ENCODE measurements at places on chromosomes 5 and 9. TPM values are rescaled to one million over a fixed set of nuclear protein-coding genes. Genes with fewer than 3 reads are reported as not detected.

DNA sequence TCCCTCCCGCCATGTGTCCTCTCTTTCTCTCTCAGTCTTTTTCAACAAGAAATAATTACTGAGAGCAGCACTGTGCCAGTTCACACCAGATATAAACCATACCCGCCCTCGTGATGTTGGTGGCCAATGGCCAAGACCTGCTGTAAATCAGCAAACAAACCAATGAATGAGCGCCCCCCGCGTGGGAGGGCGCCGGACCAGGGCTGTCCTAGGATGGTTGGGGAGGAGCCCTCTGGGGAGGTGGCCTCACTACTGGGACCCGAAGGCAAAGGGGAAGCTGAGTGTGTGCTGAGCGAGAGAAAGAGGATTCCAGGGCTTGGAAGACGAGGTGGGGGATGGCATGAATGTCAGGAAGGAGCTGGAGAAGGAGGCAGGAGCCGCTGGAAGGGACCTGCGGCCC, 51.2 kb upstream of the BARHL1 start:
- DNase-seq = no peak

BTNL3 gene
- not detected for total RNA-seq

SPDL1 gene
- total RNA-seq = 4.6 TPM

SNCAIP gene
- 1.3 TPM for total RNA-seq

RMND5B gene
- total RNA-seq = 38.3 TPM
